ENCODE measurements at places on chromosomes 11 and 22. TPM values are rescaled to one million over a fixed set of nuclear protein-coding genes. Genes with fewer than 3 reads are reported as not detected.

DNA sequence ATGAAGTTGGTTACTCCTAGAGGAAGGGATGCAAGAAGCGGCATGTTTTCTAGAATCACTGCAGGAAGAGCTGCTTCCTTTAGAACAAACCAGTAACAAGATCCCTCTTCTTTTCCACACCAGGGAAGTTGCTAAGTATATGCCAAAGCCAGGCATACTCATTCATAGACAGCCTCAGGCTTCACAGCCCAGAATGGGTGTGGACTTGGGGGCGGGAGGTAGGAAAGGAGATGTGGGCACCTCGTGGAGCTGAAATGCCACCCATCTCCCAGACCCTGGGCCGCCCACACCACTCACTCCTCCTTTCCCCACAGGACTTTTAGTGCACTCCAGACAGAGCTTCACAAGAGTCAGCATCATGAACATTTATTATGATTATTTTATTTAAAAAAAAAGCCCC, 16.0 kb upstream of the TMEM121B start:
- H3K4me1 ChIP-seq, result no peaks in the 10 kb centered on the region
- no peak for DNase-seq
- H3K27me3 ChIP-seq, result no peaks in the 10 kb centered on the region
- peaks cover 16% of the 10 kb centered on the region for H3K36me3 ChIP-seq

GRCh38 chr11:132361011-132361550, 990.7 kb downstream of the NTM start:
- no peaks in the 10 kb centered on the region for H3K36me3 ChIP-seq
- no peak overlapping the region for H3K27ac ChIP-seq
- H3K4me3 ChIP-seq, result no peak overlapping the region
- DNase-seq, result no peak
- H3K4me1 ChIP-seq, result no peaks in the 10 kb centered on the region

- no peaks in the 10 kb centered on the region for H3K4me1 ChIP-seq
- no peak overlapping the region for H3K4me3 ChIP-seq
- DNase-seq, result no peak
- H3K27me3 ChIP-seq, result no peaks in the 10 kb centered on the region
- no peak overlapping the region for H3K27ac ChIP-seq
Observed at GRCh38 chr11:36364551-36365325, 68.7 kb downstream of the PRR5L start.

The KCNQ1 gene
- 0.61 TPM for total RNA-seq
